ENCODE measurements at places on chromosomes 3 and 15.

DNA sequence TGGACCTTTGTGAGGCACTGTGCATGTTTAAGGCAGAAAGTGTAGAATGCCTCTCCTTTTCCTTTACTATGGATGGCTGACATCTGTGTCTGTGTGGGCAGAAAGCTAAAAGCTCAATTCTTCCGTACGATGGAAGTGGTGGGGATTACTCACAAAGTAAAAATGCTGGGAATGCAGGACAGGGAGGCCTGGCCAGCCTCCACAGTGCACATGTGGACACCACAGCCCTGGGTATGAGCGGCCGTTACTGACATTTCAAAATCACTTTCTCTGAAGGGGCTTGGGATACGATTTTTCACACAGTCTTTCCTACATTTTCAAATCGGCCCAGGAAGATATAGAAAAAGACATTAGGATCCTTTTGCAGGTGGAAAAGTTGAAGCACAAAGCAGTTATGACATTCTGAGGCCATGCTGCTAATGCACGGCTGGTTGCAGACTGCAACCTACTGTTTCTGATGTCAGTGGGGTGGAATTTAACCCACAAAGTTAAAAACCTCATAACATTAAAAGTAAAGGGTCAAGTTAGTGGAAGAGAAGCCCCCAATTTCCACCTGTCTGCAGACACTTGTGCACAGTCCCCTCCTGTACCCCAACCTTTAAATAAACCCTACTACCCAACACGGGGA is 27.9 kb downstream of the EHD4 start:
- DNase-seq: no peak

- no peak for DNase-seq
These were observed 20.4 kb downstream of the CDIN1 start for GRCh38 chr15:36599620-36600433.

DNA sequence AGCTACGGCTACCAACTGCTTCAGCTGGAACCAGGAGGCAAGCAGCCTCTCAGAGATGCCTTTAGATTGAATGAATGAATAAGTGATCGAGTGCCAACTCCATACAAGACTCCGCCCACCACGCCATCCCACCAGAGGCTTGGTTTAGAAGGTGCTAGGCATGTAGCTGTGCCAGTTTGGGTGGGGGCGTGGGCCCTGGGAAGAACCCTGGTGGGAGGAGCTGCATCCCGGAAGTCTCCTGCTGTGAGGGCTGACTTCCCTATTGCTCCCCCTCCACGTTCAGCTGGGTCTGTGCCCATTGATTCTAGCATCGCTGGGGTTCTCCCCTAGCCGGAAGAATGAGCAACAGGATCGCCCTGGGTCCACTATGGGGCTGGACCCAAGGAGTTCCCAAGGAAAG is 20.9 kb downstream of the LINGO1 start:
- no peak for DNase-seq

DNA sequence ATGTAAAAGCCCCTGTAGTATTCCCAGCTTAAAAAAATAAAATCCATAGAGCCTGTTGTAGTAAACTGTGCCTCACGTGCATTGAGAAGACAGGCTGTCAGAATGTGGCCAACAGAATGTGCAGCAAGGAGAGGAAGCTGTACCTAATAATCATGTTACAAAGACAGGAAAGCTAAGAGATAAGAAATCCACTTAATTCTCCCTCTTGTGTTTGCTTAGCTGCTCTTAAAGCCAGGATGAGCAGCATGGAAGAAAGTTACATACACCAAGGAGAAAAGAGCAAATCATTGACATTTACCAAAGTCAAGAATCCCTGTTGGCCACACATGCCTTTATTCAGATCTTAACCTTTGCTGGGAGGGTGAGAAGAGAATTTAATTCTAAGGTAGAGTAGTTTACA is 85.9 kb downstream of the TNIK start:
- DNase-seq: no peak

- no peak for DNase-seq
These were observed 44.0 kb downstream of the SYNM start for GRCh38 chr15:99148851-99149276.

- DNase-seq: no peak
These were observed 338.3 kb upstream of the ATP11B start for GRCh38 chr3:182455011-182455410.

GRCh38 chr3:144263706-144264105 is 292.1 kb downstream of the DIPK2A start:
- no peak for DNase-seq

DNA sequence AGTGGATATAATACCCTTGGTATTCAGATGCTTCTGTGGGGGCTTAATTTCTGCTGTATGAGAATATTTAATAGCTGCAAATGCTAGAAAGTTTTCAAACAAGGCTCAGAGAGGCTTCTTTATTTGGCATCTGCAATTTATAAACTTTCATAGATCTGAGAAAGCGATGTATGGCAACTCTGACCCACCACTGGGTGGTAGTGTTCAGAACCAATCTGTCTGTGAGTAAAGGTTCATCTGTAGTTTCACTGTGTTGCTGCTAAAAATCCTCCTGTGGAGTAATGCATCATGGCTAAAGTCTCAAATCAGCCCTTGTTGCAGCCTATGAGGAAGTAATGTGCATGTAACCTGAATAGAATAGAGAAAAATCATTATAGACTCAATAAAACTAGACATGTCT is 47.4 kb downstream of the CLSTN2 start:
- no peak for DNase-seq

GRCh38 chr15:28273468-28273867 is 48.5 kb downstream of the HERC2 start:
- DNase-seq: no peak

- no peak for DNase-seq
These were observed 701 bp downstream of the EIF5A2 start for GRCh38 chr3:170907637-170908234.

- DNase-seq: no peak
These were observed 500.6 kb downstream of the PYDC2 start for GRCh38 chr3:191961529-191961928.

DNA sequence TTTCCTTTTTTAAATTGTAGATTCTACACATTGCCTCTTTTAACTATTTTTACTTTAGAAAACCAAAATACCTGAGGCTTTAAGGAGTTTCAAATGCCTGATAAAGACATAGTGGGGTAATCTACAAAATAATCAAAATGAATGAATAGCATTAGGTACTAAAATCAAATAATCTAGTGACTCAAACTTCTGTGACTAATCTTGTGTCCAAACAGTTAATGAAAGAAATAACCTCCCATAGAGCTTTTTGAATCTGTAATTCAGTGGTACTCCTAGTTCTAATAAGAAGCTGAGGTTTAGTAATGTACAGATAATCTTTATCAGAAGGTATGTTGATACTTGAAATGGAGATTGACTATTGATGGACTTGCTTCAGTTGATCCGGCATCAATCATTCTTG is 53.0 kb downstream of the DTWD1 start:
- no peak for DNase-seq

DNA sequence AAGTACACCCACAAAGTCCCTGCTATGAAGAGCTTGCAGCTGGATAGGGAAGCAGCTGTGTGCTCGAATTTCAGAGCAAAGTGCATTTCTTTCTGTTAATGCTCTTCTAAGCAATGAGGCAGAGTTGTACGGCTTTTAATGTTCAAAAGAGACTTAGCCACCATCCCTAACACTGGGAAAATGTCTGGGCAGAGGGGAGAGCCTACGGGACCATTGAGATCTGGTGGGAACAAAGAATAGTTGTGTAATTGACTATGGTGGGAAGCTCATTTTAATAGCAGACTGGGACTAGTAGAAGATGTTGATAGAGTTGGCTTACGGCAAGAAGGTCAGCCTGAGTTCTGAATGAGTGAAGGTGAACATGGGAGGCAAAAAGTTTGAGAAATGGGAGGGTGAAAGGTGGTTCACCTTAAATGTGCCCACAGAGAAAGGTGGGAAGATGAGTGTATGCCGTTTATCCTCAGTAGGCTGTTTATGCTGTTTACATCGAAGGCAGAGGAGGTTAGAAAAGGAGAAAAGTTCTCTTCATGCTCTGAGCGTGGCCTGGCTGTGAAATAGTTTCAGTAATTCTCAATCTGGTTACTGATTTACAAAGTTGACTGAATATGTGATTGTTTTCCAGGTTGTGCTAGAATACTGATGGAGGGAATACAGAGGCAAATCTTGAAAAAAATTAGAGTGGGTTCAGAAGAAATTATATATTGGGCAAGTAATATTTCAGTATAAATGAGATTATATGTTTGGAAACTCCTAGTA is 22.9 kb upstream of the UTS2B start:
- no peak for DNase-seq

DNA sequence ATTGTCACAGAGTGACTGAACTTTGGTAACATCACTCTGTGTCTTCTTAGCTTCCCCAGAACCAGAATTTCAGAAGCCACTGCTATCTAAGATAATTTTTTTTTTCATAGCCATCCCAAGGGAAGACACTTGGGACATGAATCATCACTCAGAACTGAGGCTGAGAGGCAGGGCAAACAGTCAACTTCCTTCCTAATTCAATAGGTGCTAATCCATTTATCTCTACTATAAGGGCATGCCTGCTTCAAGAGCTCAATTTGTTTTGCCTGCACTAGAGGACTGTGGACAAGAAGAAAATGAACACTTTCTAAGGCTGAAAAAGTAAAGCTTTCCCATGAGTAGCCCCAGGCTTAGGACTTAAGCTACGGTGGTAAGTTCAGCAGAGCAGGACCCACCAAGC is 56.7 kb upstream of the MYRIP start:
- no peak for DNase-seq

DNA sequence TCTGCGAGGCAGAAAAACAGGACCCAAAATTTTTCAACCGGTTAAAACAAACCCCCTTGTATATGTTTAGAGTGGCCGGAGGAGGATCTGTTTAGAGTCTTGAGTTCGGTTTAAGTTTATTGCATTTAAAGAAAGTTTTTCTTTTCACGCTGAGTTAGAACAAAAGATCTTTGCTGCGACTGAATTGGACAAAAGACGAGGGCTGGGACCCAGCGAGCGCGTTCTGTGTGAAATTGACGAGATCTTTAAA is 9.8 kb downstream of the NR2F2 start:
- DNase-seq: no peak

DNA sequence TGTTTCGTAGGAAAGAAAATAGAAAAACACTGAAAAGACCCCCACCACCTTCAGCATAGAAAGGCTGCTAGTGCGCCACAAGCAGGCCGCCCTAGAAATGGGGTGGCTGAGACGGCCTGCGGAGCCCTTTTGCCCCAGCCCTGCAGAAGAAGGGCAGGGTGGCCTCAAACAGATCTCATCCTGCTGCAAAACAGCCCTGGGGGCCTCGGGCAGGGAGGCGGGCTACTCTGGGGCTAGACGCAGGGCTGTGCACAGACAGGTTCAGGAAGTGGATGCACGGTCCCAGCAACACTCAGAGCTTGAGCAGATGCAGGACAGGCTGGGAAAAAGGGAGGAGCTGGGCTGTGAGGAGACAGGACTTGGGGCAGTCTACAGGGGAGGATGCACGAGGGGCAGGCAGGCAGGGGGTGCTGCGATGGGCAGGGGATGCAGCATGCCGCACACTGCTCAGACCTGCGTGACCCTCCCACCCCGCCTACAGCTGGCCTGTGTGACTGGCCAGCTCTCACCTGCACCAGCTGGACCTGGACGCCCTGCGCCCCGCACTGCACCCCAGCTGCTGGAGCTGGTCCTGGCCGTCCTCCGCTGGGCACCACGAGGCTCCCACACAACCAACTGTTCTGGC is 34.3 kb downstream of the ZXDC start:
- DNase-seq: no peak

- no peak for DNase-seq
These were observed 1.2 kb downstream of the TNFAIP8L3 start for GRCh38 chr15:51093488-51093838.

DNA sequence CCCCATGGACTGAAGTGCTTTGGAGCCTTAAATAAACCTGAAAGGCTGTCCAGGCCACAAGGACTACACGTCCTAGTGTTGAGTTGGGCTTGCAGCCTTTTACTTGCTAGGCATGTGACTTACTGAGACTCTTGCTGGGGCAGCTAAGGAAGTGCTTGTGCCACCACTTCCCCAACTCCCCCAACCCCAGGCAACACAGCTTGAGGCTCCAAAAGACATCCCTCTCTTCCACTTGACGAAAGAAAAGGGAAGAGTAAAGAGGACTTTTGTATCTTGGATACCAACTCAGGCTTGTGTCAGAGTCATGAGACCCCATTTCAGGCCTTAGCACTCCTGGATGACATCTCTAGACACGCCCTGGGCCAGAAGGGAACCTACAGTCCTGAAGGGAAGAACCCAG is 109.8 kb downstream of the XRN1 start:
- DNase-seq: no peak

- no peak for DNase-seq
These were observed 57.9 kb downstream of the ADCY5 start for GRCh38 chr3:123390865-123391600.

- DNase-seq: no peak
These were observed 608.2 kb upstream of the CCDC54 start for GRCh38 chr3:106768941-106769480.

DNA sequence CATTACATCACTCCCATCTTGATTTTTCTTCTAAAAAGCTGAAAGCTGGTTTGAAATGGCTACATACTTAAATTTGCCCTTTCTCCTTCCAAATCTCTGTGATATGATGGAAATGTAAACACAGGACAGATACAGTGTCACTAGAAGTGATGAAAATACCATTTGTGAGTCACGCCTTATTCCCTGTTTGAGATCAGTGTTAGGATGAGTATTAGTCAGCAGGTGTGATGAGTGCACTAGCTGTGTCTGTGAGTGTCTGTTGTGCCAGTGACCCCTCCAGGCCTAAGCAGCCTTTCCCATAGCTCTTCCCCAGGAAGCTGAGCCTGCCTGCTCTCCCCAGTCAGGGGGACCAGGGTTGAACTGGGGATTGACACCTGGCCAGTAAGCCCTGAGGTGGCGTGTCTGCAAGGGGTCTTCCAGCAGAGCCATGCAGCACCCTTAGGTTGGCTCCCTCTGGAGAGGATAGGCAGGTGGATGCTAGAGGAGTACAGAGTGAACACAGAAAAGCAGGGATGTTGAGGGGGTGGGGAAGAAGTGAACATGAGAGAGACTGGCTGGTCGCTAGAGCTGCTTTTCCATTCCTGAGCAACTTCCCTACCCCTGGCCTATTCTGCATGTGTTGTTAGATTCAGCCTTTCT is 92.0 kb downstream of the PDE8A start:
- DNase-seq: no peak

- DNase-seq: no peak
These were observed 9.3 kb downstream of the RFTN1 start for GRCh38 chr3:16504242-16504641.

GRCh38 chr15:53746101-53746500 is 13.4 kb downstream of the WDR72 start:
- no peak for DNase-seq

GRCh38 chr3:126752303-126753190 is 48.5 kb downstream of the CHCHD6 start:
- no peak for DNase-seq

DNA sequence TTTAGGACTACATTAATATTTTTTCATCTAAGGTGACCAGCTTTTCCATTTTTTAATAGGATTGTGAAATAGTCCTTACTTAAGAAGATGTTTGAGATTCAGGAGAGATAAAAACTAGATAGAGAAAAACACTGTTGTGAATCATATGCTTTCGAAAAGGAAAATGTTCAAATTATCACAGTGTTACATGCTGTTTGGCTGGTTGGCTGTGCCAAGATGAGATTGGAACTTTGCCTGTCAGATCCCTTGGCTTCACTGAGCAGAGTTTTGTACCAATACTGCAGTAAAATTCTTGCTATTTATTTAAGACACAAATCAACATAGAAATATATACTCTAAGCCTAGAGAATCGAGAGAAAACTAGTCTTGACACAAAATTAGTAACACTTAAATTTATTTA is 117.2 kb downstream of the OXSM start:
- DNase-seq: no peak

Data from activated gamma-delta T cell (primary cell).